ENCODE measurements at places on chromosomes 4 and X.
A peak's percentile ranks its signal among the peaks of the same experiment; 100 is the strongest.

- no peak for DNase-seq
Measured at GRCh38 chr4:66750273-66750672, 795.0 kb downstream of the CENPC start.

GRCh38 chrX:2542826-2543521 lies 42.2 kb upstream of the DHRSX start:
- DNase-seq = no peak

- no peak for DNase-seq
Measured at GRCh38 chrX:129773649-129774458, 5.9 kb upstream of the SASH3 start.

GRCh38 chr4:38106311-38106710 lies 146.1 kb downstream of the PTTG2 start:
- DNase-seq = no peak

- no peak for DNase-seq
Measured at GRCh38 chr4:152165146-152165545, 370.7 kb downstream of the FBXW7 start.

DNA sequence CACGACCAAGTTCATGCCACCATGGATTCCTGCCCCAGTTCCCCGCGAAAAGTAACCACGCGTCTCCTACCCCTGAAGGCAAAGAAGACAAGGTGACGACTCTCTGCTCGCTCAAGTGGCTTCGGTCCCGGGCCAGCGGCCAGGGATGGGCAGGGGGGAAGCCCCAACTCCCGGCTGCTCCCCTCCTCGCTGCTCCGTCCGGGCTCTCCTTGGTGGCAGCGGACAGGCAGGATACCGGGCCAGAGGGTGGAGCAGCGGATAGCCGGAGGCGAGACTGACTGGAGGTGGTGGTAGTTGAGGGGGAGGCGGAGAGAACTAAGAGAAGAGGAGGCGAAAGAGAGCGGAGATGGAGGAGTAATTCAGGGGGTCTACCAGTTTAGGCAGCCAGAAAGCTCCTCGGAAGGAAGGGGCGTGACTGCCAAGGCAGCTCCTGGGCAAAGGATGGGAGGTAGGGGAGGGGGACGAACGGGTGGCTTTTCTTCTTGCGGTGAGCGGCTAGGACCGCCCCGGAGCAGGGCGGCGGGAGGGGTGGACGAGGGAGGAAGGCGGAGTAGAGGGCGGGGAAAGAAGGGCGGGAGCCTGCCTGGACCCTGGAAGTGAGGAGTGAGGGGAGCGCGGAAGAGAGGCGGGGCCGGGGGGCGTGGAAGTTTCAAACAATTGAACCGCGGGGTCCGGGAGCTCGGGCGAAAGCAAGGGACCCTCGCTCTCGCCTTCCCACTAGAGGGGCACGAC lies at the start of gene AMOT:
TSS of gene AMOT (minus strand) at position 450 of the 732 bp plus-strand sequence. CDS start 17,705 bp downstream, outside the sequence.
- DNase-seq = peak; percentile 79

GRCh38 chrX:9184211-9184610 lies 150.3 kb upstream of the FAM9B start:
- DNase-seq = no peak

DNA sequence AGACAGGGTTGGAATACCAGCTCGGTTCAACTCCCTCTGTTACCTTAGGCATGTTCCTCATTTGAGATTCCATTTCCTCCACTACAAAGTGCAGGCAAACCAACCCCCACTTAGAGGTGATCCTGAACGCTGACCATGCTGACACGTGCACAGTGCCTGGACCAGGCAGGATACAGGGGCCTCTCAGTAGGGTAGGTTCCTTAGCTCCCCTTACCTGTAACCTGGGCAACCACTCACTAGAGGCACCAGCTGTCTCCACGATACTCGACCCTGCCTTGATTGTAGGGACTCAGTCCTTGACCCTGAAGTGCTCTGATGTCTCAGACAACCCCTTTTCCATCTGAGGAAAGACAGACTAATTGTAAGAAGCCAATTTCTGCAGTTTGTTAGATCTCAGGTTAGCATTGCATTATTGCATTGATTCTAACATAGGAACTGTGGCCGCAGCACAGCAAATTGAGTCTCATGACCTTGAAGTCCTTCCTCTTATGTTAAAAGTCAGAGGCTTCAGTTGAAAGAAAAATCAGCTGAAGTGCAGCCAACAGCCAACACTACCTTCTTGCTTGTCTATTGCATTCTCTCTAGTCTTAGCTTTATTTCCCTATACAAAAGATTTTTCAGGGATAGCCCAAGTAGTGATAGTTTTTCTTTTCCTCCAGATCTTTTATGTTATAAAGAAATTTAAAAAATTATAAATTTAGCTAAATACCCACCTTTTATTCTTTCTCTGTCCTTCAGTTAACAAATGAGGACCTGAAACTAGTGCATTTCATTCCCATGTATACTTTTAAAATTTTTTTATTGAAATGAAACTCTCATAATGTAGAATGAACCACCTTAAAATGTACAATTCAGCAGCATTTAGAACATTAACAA lies 11.2 kb upstream of the C1QTNF7 start:
- no peak for DNase-seq

DNA sequence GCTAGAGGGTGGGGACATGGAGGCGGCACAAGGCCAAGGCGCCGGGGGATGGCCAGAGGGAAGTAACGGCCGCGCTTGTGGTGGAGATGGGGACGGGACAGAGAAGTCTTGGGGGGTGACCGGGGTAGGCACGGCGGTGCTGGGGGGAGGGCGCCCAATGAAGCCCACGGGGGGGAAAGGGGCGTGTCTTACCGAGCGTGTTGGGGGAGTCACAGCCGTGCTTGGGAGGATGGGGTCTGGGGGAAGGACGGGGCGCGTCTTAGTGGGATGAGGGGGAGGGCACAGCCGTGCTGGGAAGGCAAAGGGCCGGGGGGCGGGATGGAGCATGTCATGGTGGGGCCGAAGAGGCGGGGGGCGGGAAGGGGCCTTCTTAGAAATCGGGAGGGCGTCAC lies 952 bp downstream of the ARSD start:
- no peak for DNase-seq

DNA sequence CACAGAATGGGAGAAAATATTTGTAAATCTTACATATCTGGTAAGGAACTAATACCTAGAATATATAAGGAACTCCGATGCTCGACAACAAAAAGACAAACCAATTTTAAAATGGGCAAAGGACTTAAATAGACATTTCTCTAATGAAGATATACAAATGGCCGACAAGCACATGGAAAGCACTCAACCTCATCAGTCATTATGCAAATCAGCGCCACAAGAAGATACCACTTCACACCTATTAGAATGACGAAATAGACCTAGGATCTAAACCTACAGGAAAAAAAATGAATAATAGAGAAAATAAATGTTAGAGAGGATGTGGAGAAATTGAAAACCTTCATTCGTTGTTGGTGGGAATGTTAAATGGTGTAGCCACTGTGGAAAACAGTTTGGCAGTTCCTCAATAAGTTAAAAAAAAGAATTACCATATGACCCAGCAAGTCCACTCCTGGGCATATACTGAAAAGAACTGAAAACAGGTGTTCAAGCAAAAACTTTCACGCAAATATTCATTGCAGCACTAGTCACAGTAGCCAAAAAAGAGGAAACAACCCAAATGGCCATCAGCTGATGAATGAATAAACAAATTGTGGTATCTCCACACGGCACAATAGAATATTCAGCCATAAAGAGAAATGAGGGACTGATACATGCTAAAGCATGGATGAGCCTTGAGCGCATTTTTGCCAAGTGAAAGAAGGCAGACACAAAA lies 57.3 kb upstream of the WDR19 start:
- DNase-seq = no peak

- DNase-seq = no peak
Measured at GRCh38 chr4:36111172-36111571, 133.1 kb downstream of the ARAP2 start.

- DNase-seq = no peak
Measured at GRCh38 chr4:1113311-1114009, at the start of gene RNF212. Gene RNF212, minus strand, starts transcription at chr4:1113564. Its CDS starts 100 bp downstream, at chr4:1113464.

DNA sequence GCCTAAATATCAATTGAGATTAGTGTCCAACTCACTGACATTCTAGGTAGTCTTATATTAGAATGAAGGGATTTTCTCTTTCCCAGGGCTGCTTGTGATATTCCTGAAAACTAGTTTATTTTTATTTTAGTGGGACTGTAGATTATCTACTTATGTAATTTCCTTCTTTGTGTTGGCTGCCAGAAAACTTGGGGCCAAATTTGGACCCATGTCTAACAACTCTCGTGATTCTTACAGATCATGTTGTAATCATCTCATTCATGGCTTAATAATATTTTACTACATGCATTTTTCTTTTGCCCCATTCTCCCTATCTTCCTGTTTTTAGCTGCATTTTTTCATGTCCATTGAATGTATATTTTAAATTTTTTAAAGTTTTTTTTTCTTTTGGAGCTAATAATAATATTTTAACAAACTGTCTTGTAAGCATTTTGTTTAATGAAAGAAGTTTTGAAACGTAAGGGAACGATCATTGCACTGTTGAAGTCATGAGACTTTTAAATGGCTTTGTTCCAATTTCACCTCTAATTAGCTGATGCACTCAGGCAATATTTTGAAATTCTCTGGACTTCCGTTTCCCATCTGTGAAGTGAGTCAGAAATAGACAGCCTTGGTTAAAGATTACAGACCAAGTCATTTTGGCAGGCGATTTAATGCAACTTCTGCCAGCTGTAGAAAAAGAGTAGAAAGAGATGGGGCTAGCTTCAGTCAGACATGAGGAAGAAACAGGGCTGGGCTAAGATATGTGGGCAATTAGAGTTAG lies 14.3 kb upstream of the TDO2 start:
- no peak for DNase-seq

GRCh38 chr4:153292897-153293741 lies 51.4 kb upstream of the MND1 start:
- DNase-seq = no peak

- no peak for DNase-seq
Measured at GRCh38 chr4:3634894-3635820, 102.9 kb upstream of the LRPAP1 start.

DNA sequence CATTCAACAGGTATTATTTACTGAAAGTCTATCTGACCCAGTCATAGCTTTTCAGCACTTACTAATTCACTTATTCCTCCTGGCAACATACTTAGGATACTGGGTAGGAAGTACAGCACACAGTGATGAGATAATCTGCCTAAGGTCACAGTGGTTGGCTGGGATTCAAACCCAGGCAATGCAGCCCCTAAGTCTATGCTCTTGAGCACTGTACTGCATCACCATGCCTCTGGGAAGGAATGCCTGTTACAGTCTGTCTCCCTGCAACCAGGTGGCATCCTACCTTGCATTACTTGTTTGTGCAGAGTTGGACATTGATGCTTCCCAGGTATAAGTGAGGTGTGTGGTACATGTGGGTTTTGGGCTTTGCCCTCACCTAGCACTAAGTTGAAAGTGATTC lies 21.5 kb upstream of the LRAT start:
- no peak for DNase-seq

GRCh38 chr4:76055016-76055415 lies 19.1 kb upstream of the CXCL11 start:
- no peak for DNase-seq

GRCh38 chr4:173012608-173013007 lies 156.0 kb upstream of the GALNT7 start:
- no peak for DNase-seq
